ENCODE measurements at places on chromosomes 7 and 10.
A peak's percentile ranks its signal among the peaks of the same experiment; 100 is the strongest.

GRCh38 chr10:7968510-7969112 lies 85.9 kb upstream of the GATA3 start:
- DNase-seq: no peak

GRCh38 chr10:60980997-60981396 lies 37.0 kb upstream of the RHOBTB1 start:
- DNase-seq: no peak

GRCh38 chr7:108236681-108237415 lies 106.7 kb upstream of the LAMB4 start:
- DNase-seq: no peak

- no peak for DNase-seq
Observed at GRCh38 chr7:8514781-8515519, 81.5 kb downstream of the NXPH1 start.

GRCh38 chr7:111752022-111752582 lies 189.8 kb upstream of the IMMP2L start:
- peak; percentile 10 for DNase-seq

- no peak for DNase-seq
Observed at GRCh38 chr7:5406957-5407945, 16.4 kb downstream of the TNRC18 start.

DNA sequence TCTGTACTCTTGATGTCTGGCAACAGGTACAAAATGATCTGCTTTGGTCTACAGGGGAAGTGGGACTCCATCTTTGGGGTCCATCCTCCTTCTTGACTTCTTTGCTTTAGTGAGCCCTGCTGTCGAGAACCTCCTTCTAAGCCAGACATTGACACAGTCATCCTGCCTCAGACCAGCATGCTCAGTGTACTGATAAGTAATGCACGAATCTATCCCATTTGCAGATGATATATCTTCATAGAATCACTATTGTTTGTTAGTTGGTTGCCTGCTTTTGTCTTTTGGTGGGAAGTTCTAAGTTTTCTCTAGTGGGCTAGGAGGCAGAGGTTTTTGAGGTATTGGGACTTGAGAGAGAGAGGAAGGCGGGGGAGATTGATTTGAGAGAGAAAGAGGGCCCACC lies 8.9 kb downstream of the H2BK1 start:
- DNase-seq: no peak

DNA sequence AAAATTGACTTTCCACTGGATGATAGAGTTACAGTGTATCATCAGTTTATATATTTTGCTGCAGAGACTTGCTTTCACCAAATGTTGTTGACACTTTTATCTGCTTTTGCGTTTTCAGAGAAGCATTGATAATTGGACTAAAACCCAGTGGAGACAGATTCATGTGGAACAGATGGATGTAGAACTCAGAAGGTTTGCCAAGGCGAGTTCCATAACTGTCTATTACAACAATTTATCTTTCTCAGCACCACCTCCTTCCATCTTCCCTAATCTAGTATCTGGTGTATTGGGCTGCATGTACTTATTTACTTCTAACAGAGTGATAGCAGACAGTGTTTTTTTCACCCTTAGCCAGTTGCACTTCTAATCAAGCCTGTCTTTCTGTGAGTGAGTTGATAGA lies 73.3 kb downstream of the DNAH11 start:
- no peak for DNase-seq

GRCh38 chr10:132326925-132327324 lies 5.1 kb upstream of the LRRC27 start:
- DNase-seq: no peak

GRCh38 chr10:118036281-118036875 lies 10.4 kb downstream of the RAB11FIP2 start:
- DNase-seq: no peak

GRCh38 chr7:11749629-11750028 lies 82.4 kb downstream of the THSD7A start:
- DNase-seq: no peak

DNA sequence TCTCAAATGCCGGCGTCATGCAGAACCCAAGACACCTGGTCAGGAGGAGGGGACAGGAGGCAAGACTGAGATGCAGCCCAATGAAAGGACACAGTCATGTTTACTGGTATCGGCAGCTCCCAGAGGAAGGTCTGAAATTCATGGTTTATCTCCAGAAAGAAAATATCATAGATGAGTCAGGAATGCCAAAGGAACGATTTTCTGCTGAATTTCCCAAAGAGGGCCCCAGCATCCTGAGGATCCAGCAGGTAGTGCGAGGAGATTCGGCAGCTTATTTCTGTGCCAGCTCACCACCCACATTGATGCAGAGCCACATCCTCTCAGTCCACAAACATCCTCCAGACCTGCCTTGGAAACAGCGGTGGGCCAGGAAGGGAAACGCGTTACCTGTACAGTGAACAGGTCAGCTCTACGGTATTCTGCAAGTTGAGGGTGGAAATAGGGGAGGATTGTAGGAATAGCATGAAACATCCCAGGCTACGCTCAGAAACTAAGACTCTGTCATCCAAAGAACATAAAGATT lies 133.1 kb upstream of the PRSS1 start:
- DNase-seq: no peak

GRCh38 chr10:113486531-113486930 lies 66.3 kb upstream of the HABP2 start:
- DNase-seq: no peak

DNA sequence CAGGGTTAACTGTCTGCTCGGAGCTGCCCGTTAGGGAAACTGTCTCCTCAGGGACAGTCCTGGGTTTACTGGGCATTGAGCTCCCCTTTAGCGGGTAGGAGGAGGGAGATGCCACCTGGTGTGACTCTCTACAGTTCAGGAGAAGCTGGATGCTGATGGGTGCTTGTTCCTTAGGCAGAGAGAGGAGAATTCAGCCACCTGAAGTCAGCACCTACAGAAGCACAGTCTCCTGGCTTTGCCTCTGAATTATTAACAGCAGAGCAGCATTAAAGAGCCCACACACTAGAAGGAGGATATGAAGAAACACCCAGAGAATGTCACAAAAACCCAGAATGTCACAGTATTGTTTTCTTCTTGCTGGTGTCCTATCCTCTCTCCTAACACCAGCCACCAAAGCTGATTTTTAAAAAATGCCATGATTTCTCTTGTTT lies 696 bp downstream of the GIMAP4 start:
- no peak for DNase-seq

DNA sequence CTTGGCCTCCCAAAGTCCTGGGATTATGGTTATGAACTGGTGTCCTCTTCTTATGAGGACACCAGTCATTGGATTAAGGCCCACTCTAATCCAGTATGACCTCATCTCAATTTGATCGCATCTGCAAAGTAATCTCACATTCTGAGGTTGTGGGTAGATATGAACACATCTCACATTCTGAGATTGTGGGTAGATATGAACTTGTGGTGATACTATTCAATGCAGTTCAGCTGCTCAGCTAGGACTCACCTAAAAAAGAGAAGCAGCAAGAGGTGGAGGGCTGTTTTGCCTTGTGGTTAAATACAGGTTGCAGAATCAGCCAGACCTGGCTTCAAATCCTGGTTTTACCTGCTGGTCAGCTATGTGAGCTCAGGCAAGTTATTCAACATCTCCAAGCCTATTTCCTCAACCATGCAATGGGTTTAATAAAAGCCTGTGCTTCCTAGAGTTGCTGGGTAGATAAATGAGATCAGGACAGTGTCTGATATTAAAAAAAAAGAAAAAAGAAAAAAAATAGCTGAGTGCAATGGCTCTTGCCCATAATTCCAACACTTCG lies 8.5 kb upstream of the BAG3 start:
- DNase-seq: no peak

- DNase-seq: no peak
Observed at GRCh38 chr10:34432589-34432988, 382.5 kb downstream of the PARD3 start.

DNA sequence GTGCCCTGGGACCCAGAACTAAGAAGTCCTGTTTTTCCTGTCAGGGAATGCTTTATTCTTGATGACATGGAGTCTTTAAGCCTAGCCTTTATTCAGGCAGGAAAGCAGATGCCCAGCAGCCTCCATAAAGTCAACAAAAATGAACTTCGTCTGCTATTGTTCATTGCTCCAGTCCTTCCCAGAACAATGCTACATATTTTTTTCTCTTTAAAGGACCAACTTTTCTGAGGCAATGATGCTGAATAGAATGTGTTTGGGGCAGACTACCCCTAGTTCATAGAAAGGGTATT lies 47.6 kb upstream of the PDCD4 start:
- no peak for DNase-seq

DNA sequence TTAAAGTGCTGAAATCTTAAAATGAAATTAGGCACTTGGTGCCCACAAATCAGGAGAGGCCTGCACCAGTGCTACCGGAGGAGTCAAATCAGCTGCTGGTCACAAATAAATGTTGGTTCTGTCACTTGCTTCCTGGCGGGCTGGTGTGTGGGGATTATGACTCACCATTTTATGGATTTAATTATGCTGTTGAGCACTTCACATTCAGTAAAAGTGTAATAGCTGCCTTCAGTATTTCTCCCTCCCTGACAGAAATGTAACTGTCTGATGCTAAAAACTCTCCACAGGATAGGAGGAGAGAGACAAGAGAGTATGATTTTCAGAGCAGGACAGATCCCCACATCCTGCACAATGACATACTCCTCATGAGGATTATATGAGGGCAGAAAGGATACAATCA lies 186.0 kb downstream of the JAZF1 start:
- DNase-seq: no peak

DNA sequence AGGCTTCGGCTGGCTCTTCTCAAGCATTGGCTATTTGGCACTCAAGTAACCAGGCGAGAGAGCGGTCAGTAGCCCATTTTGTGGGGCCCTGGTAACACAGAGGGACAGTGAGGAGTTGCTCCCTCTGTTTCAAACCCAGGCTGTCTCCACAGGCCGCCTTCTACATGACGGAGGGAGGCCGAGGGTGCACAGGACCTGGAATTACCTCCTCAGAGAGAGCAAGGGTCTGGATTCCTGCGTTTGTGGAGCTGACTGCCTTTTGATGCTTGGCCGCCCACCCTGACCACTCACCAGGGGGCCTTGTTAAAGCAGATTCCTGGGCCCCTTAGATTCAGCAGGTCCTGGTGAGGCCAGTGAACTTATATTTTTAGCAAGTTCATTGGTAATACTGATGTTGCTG lies 12.3 kb downstream of the UPP1 start:
- no peak for DNase-seq

- DNase-seq: no peak
Observed at GRCh38 chr10:71980181-71981014, 16.2 kb downstream of the CHST3 start.

- no peak for DNase-seq
Observed at GRCh38 chr10:129467359-129468064, 471 bp downstream of the MGMT start.

DNA sequence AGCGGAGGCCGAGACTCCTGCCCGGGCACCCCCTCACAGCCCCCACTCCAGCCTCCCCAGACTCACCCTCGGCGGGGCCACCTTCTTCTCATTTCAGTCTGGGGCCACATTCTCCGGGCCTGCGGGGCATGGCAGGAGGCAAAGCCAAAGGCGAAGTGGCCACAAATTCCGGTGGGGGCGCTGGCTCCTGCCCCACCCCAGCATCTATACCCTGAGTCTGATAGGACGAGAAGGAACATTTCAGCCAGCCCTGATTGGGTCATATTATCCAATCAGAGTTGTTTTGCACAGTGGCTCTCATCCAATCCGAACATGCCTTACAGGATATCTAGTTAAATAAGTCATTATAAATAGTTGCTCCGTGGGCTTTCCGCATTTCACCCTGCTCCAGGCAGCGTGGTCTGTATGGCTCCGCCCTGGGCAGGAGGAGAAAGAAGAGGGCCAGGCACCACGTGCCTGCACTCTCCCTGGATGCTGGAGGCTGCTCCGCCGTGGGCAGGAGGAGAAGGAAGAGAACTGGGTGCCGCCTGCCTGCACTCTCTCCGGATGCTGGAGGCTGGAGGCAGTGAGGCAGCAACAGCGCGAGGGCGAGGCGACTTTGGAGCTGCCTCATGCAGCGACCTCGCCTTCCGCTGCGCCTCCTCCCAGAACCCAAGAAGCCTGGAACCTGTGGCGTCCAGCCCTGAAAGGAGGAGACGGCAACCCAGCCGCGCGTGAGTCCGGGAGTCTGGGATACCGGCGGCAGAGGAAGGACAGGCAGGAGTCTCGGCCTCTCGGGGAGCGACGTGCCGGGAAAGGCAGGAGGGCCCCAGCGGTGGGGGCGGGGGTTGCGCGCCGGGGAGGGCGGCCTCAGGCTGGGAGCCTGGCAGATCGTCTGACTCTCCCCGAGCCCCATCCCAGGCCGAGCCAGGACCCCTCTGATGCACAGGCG lies 162.9 kb downstream of the ZNF33B start:
- DNase-seq: no peak

- DNase-seq: no peak
Observed at GRCh38 chr7:140607441-140607989, 33.1 kb downstream of the DENND2A start.

- no peak for DNase-seq
Observed at GRCh38 chr10:124709861-124710260, 34.3 kb downstream of the FAM53B start.

DNA sequence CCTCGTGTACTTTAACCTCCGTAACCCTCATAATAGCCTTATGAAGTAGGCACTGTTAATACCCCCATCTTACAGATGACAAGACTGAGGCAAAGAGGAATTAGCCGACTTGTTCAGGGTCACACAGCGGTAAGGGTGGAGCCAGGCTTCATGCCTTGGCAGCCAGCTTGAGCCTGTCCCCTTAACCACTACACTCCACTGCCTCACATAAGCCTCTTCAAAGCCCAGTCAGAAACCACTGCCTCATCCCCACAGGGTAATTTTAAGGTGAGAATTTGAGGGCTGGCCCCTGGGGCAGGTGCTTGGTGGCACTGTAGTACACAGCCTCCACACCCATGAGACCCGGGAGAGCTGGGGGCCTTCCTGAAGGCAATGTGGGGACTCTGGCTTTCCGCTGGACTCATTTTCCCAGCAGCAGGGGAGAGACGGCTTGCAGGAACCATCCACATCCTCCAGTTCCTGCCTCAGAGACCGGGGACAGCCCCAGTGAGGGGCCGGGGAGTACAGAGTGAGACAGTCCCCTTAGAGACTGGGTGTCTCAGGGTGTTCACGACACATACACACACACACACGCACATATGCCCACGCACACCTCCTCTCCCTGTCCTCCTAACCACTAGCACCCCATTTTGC lies 7.6 kb upstream of the C10orf105 start:
- no peak for DNase-seq

- no peak for DNase-seq
Observed at GRCh38 chr7:105185290-105186010, 171.4 kb downstream of the KMT2E start.
